ENCODE measurements at places on chromosomes 12 and 14.
A peak's percentile ranks its signal among the peaks of the same experiment; 100 is the strongest.

DNA sequence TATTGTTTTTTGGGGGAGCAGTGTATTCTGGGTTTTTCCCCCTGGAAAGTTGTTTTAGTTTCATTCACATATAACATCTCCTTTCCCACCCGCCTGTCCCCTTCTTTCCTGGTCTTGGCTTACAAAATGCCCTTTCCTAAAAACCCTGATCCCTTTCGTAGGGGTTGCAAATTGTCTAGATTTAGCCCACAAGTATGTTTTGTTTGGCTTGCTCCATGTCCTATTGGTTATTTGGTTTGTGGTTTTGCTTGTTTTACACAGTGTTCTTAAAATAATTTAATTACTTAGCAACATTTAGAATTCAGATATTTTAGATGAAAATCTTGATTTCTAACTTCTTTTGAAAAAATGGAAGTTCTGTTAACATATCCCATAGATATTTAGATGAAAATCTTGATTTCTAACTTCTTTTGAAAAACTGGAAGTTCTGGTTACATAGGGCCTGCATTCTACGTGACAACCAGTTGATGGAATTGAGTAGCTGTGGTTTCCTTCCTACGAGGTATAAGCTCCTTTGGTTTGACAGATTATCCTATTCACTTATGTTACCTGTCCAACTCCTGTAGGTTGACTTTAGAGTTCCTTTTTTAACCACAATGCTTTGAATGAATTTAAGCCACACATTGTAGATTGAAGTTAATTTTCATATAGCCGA lies 89.2 kb upstream of the TMEM263 start:
- no peak for DNase-seq

GRCh38 chr12:131506426-131506825 lies 204.5 kb upstream of the SFSWAP start:
- no peak for DNase-seq

DNA sequence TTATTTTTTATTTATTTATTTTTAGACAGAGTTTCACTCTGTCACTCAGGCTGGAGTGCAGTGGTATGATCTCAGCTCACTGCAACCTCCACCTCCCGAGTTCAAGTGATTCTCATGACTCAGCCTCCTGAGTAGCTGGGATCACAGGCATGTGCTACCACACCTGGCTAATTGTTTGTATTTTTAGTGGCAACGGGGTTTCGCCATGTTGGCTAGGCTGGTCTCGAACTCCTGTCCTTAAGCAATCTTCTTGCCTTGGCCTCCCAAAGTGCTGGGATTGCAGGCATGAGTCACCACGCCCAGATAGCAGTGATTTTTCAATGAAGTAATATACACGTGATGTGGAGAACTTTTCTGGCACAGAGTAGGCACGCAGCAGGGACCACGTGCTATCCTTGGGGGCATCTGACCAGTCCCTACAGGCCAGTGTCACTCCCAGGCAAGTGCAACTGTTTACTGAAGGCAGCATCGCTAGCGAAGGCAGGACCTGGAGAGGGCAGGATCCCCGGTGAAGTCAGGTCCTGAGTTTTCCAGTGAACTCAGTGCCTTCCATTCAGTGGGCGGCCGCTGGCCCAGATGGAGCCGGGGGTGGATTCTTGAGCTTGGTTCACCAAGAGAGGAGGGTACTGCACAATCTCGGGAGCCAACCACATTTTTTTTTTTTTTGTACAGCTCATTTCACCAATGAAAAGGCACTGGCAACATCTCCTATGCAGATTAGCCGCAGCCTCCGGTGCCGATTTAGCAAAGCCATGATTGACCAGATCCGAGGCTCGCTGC lies 11.1 kb upstream of the CLMN start:
- no peak for DNase-seq

DNA sequence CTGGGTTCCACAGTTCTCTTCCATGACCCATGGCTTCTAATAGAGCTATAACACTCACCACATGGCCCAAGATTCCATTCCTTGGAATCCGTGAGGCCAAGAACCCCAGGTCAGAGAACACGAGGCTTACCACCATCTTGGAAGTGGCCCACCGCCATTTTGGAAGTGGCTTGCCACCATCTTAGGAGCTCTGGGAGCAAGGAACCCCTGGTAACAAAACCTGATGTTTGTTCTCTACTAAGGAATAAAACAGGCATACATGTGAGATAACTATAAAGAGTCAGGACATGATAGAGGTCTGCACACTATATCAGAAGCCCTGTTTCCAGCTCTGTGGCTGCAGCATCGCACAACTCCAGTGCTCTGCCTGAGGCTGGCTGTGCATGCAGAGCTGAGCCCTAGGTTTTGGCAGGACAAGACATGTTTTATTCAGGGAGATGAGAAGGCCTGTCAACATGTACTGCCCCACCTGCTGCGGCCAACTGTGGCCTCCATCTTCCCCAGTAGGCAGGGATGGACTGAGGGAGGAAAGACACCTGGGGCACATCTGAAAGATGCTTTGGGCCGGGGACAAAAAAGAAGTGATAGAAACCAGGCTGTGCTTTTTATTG lies 344.9 kb downstream of the DAD1 start:
- DNase-seq = no peak

DNA sequence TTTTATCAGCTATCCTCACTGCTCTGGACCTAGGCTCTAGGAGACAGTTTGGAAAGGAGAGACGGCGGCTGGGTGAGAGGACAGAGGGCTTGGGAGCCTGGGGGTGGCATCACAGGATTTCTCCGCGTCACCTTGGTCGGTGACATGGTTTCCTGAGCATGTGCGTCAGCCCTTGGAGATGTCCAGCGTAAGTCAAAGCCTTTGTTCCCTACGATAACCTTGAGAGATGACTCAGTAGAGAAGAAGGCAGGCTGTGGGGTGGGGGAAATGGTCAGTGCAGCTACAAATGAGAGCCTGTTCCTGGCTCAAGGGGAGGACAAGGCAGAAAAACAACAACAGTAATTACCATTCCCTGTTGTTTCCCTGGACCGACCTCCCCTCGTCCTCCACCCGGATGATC lies 90.2 kb upstream of the TBX3 start:
- peak; percentile 67 for DNase-seq

DNA sequence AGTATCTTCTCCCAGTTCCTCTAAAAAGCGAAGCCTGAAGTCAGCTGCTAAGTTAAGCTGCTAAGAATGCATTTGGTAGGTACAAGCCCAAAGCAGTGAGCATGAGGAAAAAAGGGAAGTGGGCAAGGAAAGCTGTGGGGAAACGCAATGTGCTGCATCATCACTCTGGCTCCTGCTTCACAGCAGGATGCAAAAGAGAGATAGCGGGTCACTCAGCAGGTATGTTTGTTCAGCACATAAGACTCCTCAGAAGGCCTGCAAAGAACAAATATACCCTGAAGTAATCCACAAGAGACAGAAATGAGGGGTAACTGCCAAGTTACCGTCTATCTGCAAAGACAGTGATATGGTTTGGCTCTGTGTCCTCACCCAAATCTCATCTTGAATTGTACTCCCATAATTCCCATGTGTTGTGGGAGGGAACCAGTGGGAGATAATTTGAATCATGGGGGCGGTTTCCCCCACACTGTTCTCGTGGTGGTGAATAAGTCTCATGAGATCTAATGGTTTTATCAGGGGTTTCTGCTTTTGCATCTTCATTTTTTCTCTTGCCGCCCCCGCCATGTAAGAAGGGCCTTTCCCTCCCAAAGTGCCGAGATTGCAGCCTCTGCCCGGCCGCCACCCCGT lies 127.4 kb upstream of the EGLN3 start:
- DNase-seq = no peak

DNA sequence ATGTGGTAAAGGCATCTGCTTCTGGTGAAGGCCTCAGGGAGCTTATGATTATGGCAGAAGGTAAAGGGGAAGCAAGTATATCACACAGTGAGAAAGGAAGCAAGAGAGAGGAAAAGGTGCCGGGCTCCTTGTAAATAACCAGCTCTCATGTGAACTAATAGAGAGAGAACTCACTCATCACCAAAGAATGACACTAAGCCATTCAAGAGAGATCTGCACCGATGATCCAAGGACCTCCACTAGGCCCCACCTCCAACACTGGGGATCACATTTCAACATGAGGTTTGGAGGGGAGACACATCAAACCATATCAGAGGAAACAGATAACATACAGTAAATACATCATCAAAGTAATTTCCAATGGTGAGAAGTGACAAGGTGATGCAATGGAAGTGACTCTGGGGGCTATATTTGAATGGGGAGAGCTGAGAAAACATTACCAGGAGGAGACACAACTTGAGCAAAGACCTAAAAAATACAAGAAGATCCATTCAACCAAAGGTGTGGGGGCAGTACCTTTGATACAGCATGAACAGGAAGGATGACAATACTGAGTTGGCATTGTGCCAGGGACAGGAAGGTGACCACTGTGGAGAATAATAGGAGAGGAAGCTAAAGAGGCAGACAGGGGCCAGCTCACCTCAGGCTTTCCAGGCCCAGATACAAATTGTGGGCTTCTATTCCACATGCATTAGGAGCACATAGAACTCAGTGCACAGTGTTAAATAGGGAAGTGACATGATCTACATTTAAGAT lies 134.4 kb upstream of the GRIP1 start:
- peak; percentile 2 for DNase-seq

DNA sequence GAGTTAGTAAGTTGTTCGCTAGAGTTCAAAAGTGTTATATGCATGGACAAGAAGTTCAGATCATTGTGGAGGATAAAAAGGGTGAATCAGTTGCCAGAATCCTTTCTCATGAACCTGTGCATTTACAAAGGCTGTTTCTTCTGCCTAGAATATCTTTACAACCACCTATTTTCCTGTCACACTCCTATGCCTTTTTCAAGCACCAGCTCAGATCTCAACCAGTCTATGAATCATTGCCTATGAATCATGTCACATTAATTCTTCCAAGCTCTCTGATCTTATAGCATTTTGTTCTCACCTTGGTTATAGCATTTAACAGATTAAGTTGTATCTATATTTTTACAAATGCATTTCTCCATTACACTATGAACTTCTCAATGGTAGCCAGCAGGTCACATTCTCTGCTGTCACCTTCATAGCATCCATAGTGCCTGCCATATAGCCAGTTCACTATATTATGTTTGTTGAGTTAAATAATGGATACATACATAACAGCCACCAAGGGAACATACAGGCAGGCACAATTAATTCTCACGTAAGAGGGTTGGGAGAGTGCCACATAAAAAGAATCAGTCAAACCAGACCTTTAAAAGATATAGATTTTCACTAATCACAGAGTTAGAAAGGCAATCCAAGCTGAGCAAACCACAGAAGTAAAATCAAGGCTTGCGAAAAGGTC lies 573.0 kb downstream of the FOXG1 start:
- DNase-seq = no peak

DNA sequence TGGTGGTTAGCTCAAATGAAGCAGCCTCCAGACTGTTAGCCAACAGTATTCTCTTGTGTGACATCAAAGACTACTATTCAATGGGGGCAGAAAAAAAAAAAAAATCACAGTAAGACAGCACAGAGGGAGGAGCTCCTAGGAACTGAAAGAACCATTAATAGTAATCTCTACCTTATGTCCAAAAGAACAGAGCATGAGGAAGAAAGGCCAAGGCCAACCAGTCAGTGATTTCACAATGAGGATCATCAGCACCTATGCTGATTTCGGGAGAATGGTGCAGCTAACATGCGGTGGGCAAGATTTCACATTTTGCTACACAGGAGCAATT lies 66.3 kb upstream of the SOX5 start:
- DNase-seq = no peak

- DNase-seq = no peak
These were observed 1320.5 kb downstream of the AACS start for GRCh38 chr12:126385785-126386184.

DNA sequence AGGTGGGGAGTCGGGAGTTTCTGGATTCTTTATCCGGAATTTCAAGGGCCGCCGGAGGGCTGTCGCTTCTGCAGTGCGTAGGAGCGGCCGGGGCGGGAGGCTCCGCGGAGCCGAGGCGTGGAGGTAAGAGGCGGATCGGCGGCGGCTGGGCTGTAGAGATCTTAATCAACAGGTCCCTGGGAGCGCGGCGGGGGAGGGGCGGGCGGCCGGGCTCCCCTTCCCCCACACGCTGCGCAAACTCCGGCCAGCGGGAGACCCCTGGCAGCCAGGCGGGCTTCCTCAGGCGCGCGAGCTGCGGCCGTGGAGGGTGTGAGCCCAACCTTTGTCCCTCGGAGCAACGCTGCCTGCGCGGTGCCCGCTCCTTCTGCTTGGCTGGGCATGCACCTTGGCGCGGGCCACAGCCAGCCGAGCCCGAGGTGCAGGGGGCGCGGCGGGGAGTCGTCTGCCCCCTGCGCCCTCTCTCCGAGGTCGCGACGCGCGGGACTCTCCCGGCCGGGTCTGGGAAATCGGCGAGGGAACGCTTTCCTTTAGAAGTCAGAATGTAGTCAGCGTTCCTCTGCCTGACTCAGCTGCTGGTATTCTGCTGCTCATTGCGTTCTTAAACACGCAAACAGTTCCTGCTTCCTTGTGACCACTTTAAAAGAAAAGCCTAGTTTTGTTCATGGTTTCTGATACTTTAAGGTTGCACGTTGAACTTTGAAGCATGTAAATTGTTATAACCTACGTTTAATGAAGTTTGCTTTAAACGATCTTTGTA lies at the start of gene PALS1:
TSS of gene PALS1 (plus strand) at position 25 of the 757 bp plus-strand sequence. CDS start 37,736 bp downstream, outside the sequence.
- peak; percentile 62 for DNase-seq

GRCh38 chr12:129145381-129145780 lies 292.1 kb downstream of the GLT1D1 start:
- no peak for DNase-seq

GRCh38 chr14:66008631-66009030 lies 477.5 kb upstream of the CCDC196 start:
- DNase-seq = no peak

DNA sequence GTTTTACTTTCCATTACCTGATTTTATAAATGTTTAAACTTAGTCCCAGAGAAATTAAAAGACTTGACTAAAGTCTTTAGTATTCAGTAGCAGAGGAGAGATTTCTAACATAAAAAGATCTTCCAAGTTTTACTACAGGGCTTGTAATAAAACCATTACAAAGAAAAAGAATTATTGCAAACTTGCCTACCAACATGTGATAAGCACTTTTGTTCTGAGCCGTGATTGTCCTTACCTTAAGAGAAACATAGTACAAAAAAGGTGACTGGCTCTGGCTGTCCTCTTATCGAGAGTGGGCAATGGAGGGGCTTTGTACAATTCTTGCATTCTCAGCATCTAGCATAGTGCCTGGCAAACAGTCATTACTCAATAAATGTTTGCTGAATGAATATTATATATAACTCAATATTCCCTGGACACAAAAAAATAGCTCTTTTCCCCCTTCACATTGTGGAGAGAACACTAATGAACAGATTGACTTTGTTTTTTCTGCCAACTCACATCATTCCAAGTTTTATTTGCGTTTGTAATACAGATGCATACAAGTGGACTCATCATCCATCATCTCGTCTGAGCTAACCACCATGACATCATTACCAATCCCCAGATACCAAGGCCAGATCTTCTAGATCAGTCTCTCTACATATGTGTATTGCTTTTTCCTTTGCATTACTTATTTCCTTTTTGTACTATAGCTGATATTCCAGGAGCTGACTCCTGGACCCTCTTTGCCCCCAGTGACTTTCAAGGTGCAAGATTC lies 192.8 kb upstream of the EEA1 start:
- DNase-seq = peak; percentile 64

DNA sequence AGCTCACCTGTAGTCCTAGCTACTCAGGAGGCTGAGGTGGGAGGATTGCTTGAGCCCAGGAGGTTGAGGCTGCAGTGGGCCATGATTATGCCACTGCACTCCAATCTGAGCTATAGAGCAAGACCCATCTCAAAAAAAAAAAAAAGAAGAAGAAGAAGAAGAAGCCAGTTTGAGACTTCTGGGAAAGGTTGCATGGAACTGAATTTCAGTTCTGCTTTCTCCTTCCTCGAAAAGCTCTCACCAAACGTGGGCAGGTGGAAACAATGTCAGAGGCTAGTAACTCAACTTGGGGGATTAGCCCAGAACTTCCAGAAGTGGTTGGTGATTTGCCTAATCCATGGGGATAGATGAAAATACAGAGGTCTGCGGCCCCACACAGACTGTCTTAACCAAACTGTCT lies 18.7 kb downstream of the FLVCR2 start:
- DNase-seq = no peak
